Activated CD4-positive, alpha-beta T cell treated with anti-CD3 and anti-CD28 coated beads, Interleukin-2, amount 50 U/mL, for 48 hours (primary cell): ENCODE measurements at places on chromosomes 2 and 18.

- DNase-seq = no peak
Observed at GRCh38 chr2:69389271-69389670, 2.2 kb upstream of the GFPT1 start.

DNA sequence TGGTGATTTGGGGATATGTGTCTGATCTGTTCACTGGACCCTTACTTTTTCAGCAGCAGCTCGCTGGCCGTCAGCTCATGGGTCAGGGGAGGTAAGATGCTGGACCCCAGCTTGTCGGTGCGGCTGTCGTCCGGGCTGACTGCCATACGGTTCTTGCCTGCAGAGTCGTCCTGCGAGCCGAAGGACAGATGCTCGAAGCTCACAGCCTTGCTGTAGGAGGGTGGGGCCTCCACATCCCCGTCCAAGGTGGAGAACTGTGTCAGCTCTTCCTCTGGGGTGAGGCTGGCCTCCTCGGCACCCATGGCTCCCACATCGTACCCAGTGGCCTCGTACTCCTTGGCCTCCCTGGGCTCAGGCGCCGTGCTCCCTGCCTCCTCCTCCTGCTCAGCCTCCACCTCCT is 179.5 kb downstream of the NAPG start:
- no peak for DNase-seq

- DNase-seq = no peak
Observed at GRCh38 chr2:197803033-197803444, 1.4 kb upstream of the PLCL1 start.

- no peak for DNase-seq
Observed at GRCh38 chr2:216281876-216282275, 90.4 kb downstream of the MARCHF4 start.

DNA sequence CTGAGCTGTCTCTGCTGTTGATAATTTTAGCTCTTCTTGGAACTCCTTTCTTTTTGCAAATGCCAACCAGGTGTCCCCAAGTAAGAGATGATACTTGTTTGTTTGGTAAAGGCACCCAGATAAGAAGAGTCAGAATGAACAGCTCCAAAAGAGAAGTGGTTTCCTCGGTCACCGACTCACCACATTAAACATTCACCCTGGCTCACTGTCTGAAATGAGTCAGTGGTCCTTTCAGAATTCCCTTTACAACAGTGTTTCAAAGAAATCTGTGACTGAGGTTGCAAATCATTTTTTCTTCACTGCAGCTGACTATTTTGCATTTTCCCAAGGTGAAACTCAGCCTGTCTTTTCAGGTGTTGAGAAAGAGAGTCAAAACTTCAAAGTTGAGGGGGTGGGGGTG is 16.2 kb upstream of the CXCR4 start:
- DNase-seq = peak; percentile 63

DNA sequence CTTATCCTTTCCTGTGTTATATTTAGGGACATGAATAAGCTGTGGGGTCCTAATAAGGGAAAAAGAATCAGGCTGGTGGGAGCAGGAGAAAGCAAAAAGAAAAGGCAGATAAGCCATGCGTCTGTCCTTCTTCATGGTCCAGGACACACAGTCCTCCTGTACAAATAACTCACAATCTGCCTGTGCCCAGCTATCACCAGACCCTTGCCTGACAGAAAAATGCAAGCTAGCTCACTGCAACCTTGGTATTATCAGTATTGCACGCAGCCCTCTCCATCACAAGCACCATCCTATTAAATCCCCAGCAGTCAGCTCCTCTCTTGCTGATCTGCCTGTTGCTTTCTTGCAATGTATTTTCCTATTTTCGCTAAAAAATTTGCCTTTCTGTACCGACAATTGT is 78.0 kb downstream of the NEURL3 start:
- DNase-seq = no peak

DNA sequence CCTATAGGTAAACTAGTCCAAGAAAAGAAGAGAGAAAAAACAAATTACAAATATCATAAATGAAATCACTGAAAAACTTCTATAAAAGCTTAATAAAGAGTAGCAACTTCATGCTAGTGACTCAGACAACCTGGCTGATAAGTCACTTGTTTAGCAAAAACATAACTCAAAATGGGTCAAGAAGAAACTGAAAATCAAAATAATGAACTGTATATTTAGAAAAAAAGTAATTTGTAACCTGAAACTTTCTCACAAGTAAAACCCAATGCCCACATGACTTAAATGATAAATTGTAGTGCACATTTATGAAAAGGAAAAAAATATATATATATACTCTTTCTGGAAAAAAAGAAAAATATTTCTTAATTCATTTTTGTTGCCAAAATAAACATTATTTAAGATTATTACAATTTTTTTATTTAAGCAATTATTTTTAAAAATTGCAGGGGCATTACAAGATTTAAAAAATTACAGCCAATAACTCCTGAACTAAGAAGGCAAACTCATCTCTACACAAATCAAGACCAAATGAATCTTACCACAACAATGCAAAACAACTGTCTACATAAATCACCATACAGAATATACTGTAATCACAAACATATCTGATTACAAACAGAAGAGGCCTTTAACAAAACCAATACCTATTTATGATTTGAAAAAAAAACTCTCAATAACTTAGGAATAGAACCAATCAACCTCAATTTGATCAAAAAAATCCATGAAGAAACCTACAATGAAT is 406.3 kb downstream of the CDH7 start:
- no peak for DNase-seq

GRCh38 chr18:29087616-29088246 is 910.8 kb upstream of the CDH2 start:
- DNase-seq = no peak

- no peak for DNase-seq
Observed at GRCh38 chr2:124609667-124610066, 584.6 kb downstream of the CNTNAP5 start.

DNA sequence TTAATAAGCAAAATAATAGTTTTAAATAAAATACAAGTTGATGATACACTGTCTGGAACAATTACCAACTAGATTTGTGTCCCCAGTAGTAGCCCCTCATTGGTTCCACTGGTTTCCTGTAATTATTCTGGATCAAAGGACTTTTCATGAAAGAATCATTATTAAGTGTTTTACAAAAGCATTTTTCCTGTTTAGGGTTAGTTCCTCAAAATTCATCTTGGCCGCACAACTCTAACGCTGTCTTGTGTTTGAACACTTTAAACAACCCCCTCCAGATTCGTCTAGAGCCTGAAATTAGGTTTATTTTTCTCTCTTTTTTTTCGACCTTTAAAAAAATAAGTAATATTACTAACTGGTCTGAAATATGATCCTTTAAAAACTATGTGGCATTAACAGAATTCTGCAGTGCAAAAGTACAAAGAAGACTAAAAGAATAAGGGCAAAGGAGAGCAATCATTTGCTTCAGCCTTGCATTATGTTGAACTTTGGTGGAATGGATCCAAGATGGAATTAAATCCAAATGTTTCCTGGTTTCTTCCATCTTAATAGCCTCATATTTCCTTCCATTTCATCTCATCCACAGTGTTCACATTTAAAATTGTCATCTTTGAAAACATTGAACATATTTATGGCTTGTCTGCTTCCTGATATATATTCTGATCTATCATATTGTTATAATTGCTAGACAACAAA is 678.4 kb downstream of the IRS1 start:
- no peak for DNase-seq

DNA sequence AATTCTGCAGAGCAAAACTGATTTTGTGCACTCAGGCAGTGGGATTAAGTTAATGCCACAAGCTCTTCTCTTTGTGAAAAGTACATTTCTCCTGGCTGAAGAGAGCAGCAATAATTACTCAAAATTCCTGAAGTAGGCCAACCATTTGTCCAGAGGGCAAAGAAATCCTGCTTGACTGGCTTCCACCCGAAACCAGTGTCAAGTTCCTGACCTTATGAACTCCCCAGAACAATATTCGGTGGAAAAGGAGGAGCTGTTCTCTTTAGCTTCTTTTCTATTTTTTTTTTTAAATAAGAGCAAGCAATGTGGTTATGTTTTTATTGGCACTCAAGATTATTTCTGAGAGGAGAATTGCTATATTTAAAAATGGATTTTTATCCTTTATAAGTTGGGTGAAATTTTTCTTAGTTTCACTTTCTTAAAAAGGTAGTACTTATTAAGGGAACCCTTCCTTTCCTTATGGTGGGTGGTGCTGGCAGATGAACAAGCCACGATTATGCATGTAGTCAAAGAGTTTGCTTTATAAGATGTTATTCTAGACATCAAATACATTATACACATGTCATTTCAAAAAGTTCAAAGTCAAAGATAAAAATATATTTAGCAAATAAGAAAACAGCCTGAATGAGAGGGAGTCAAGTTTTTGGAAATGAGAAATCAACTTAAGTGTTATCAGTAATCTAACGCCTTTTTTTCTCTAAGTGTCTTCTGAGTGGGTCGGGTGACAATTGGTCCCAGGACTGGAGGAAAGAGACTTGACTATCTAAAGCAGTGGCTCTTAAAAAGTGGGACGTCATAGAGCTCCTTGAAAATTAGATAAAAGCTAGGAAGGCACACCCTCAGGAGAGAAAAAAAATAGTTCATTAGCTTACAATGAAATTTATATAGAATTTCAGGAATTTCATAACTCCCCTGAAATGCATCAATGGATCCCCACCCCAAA is 194.5 kb downstream of the IKZF2 start:
- no peak for DNase-seq

DNA sequence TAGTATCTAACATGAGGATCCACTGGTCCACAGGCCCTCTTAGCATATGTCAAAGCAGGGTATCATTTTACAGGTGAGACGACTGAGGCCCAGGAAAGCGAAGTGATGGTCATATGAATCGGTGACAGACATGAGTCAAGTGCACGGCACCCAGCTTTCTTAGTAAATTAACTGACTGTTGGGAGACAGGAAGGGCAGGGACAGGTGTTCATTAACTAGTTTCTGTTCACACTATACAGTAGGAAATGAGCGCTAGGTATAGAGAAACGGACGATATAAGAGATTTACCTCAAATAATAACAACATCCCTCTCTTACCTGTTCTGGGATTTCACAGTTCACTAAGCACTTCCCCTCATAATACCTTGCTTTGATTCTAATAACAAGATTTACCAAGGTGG is 1.7 kb upstream of the SMARCAL1 start:
- DNase-seq = no peak

DNA sequence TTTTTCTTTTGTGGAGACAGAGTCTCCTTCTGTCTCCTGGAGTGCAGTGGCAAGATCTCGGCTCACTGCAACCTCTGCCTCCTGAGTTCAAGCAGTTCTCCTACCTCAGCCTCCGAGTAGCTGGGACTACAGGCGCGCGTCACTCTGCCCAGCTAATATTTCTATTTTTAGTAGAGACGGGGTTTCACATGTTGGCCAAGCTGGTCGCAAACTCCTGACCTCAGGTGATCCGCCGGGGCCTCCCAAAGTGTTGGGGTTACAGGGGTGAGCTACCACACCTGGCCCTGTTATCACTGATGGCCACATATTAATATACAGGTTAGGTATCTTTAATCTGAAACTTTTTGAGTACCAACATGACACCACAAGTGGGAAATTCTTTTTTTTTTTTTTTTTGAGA is 3.4 kb downstream of the MRPL35 start:
- no peak for DNase-seq

- no peak for DNase-seq
Observed at GRCh38 chr2:9169349-9170107, 37.1 kb upstream of the ASAP2 start.

- DNase-seq = no peak
Observed at GRCh38 chr2:121650315-121650930, 1.2 kb upstream of the CLASP1 start.

DNA sequence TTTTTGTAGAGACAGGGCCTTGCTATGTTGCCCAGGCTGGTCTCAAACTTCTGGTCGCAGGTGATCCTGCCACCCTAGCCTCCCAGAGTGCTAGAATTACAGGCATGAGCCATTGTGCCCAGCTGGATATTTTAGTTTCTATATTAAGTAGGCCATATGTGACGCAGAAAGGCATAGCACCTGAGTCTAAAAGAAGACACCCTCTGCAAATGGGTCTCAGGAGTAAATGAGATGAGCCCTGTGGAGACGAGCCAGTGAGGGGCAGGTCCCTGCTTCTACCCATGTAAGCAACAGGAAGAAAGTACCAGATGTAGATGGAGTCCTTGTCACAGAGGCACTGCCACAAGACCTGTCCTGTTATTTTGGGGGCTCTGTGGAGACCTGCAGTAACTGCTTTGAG is 322.4 kb downstream of the PTPRM start:
- DNase-seq = no peak

DNA sequence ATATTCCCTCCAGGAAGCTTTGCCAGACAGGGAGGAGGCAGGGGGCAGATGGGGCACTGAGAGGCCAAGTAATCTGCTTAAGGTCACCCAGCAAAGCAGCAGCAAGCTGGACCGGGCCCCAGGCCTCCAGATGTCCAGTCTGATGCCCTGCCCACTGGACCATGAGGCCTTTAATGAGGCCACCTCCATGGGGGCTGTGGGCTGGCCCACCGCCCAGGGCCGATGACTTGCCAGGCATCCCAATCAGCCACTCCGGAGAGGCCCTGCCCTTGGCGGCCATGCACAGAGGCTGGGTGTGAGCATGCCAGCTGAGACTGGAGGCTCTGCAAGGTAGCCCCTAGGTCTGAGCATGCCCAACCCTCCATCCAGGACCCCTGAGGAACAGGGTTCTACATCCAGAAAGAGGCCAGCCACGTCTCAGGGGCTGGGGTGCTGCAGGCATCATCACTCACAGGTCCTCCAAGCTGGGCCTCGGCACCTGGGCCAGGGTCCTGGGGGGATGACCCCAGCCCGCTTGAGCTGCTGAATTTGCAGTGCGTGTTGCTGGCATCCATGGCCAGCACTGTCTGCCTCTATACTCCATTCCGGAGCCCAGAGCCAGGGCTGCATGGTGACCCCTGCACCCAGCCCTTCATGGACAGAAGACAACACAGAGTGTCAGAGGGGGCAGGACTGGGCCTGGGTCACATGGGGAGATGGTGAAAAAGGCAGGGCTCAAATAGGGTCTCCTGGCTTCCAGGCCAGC is 164.2 kb downstream of the INHBB start:
- DNase-seq = no peak
